ENCODE measurements at places on chromosomes 3 and 15.

- no peak for DNase-seq
These were observed 232.8 kb upstream of the MRPL3 start for GRCh38 chr3:131735544-131735943.

DNA sequence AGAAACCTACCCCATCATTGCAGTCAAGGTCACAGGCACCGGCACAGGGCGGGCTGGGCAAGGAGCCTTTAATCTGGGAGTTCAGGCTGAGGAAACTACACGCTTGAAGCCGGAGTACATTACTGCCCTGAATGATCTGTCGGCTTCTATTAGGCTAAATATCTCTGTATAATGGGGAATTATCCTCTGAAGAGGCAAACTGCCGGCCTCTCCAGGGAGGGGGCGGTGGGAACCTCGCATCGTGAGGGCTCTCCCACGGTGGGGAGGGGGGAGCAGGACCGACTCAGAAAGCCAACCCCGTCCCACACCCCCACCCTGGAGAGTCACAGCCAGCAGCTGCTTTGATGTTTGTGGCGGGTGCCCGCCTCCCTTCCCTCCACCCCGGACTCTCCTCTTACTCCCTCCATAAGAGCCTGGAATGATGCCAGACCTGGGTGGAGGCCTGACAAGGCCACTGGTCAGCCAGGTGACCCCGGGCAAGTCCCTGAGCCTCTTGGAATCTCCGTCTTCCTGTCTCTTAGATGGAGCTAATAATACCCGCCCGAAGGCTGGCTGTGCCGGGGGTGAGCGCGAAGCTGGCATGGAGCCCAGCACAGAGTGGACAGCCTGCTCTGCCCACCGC, 63.4 kb upstream of the LINGO1 start:
- no peak for DNase-seq

GRCh38 chr3:45929042-45929679, 14.1 kb upstream of the CXCR6 start:
- peak; percentile 76 for DNase-seq

DNA sequence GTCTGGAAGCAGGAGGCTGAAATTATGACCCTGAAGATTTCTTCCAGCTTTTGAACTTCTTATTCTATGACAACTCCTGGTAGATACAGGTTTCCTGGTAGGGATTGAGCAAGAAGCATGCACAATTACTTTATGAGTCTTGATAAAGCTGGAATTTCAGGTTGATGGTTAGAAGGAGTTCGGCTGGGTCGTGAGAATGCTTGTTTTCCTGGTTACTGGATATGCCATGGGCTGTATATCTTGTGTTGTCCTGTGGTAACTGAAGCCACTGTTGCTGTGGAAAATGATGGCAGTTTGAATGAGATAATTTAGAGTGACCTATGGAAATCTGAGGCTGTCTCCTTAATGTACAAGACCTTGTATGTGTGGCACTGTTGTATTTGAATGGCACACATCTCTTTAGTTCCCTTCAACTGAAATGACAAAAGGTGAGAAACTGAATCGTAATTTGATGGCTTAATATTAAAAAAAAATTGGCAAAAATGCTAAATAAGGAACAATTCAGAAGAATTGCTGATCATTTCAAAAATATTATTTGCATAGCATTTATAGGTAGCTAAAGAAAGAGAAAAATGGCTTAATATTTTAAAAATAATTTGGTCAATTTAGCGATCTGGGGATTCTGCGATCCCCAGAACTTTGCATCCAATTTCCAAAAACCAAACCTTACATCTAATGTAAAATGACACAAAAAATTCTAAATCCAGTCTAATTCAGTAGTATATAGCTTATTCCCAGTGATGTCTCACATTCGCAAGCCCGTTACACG, 1.1 kb upstream of the UBE2E1 start:
- no peak for DNase-seq

DNA sequence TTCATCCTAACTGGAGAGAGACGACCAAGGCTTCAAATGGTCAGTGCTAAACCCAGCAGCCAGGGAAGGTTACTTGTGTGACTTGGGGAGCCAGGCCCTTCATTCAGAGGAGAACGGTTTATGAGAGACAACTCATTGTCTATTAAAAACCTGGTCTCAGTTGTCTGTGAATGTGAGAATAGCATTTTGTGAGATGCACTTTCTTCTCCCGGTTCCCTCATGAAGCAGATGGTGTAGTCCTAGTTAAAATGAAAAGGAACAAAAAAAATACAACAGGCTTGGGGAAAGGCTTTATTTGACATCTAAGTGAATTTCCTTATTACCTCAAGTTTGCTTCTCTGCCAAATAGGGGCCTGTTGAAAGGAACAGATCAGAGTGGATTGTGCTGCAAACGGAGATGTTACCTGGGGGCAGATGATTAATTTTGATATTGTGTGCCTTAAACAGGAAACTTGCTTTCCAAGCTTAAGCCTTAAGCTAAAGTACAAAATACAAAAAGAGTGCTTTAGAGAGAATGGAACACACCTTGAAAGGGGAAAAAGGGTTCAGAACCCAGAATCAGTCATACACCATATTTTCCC, 202.7 kb upstream of the BHLHE40 start:
- DNase-seq, result no peak

DNA sequence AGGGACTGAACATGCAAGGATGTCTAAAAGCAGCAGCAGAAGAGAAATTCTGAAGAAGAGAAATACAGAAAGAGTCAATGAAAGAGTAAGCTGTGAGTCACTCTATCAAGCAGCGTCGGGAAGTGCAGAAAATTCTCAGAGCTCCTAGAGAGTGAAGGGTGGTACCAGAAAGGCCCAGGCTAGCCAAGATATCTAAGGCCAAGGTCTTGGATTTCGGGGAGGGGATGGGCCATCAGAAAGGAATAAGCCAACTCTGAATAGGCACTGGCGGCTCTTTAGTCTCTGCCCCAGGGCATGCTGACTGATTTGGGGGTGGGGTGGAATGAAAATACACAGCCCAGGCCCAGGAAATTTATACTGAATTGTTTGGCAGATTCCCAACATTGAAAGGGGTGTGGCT, 70.8 kb downstream of the GPR156 start:
- no peak for DNase-seq

GRCh38 chr15:57321973-57322601, 54.2 kb upstream of the CGNL1 start:
- DNase-seq, result no peak

DNA sequence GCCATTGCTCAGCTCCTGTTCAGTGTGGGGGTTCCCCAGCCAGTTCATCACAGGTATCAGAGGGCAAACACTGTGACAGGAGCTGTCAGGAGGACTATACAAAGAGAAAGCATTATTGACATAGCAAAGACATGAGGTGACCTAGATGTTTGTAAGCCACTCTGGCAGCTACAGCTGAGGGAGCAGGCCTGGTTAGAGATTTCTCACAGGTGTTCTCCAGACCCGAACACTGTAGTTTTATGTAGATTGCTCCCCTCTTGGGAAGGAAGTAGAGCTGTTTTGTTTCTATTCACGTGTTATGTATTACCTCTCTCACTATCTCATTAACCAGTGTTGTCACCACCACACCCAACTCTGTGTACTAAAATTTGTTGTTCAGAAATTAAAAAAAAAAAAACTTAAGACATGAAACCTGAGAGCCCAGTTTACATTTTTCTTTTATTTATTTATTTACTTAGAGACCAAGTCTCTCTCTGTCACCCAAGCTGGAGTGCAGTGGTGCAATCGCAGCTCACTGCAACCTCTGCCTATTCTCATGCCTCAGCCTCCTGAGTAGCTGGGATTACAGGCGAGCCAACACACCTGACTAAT, 123.7 kb downstream of the RBPMS2 start:
- DNase-seq, result peak; percentile 21
